Endothelial cell of umbilical vein (primary cell): ENCODE measurements at places on chromosomes 1 and 21.

GRCh38 chr1:161840363-161840762 lies 74.2 kb downstream of the ATF6 start:
- no peaks in the 10 kb centered on the region for H3K27me3 ChIP-seq
- H3K36me3 ChIP-seq, result peaks cover 2% of the 10 kb centered on the region
- DNase-seq, result no peak
- no peak overlapping the region for H3K4me3 ChIP-seq

DNA sequence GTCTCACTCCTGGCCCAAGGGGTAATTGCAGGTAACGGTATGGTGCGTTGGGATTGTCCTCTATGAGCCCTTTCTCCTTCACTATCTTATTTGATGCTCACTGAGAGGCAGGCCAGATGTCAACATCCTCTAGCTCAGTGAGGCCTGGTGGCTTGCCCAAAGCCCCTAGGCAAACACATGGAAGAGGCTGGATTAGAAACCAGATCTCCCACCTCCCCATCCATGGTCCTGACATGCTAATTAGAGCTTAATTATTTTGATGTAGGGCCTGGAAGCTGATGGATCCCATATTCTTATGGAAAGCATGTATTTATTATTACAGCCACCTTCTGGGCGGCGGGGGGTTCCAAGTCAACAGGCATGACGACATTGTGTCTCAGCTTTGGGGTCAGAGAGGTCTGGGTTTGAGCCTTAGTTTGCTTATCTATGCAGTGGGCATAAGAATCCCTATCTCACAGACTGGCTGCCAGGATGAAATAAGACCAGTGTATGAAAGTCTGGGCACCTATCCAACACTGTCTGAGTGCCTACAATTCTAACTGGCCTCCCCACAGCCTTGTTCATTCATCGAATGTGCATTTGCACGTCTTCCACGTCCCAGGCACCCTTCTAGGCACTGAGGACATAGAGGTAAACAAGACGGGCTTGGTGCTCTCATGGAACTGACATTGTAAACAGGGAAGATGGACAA lies 6.2 kb downstream of the SMPDL3B start:
- no peak for DNase-seq
- peaks cover 3% of the 10 kb centered on the region for H3K27me3 ChIP-seq
- peaks cover 7% of the 10 kb centered on the region for H3K4me1 ChIP-seq
- H3K36me3 ChIP-seq, result no peaks in the 10 kb centered on the region
- H3K4me3 ChIP-seq, result no peak overlapping the region

DNA sequence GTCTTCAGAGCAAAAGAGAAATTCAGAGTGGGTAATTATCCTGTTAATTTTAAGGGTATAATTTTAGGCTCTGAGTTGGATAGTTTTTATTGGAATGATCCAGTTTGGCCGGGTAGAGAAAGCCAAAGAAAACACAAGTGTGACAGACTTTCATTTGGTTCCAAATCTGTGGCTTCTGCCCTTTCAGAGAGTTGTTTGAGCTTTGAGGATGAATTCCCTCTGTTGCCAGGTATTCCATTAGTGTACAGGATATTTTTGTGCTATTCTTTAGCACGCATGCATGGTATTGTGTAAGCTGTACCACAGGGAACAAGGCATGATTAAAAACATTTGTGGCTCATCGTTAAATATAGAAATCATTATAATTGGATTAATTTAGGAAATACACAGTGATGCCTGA lies 384.4 kb downstream of the ADGRL2 start:
- no peak overlapping the region for H3K4me3 ChIP-seq
- H3K4me1 ChIP-seq, result no peaks in the 10 kb centered on the region
- H3K27me3 ChIP-seq, result no peaks in the 10 kb centered on the region
- DNase-seq, result no peak
- no peaks in the 10 kb centered on the region for H3K36me3 ChIP-seq

DNA sequence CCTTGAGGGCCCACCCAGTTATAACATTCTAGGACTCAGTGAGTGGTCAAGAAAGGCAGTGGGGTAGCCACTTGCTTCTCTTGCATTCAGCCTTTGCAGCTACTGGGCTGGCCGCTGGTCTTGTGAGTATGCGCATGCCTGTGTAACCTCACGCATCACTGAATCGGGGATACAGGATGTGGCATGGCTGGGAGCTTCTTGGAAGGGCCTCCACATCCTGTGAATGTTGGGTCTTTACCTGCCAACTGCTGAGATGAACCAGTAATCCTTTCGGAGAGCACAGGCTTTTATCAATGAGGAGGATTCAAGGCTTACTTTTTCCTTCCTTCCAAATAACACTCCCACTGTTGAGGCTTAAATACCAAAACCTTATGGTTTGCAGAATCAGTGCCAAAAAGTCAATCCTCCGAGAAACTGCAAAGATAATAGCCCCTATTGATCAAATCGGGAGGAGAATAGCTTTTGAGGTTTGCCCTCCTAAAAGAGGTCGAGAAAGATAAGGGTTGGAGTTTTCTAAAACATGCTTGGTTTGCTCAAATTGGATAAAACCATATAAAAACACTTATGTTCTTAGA lies 198.9 kb upstream of the UBE2U start:
- no peak overlapping the region for H3K27ac ChIP-seq
- DNase-seq, result no peak
- H3K36me3 ChIP-seq, result no peaks in the 10 kb centered on the region
- H3K4me1 ChIP-seq, result peaks cover 14% of the 10 kb centered on the region
- peaks cover 1% of the 10 kb centered on the region for H3K27me3 ChIP-seq
- H3K4me3 ChIP-seq, result no peak overlapping the region

GRCh38 chr1:226934483-226935237 lies 5.4 kb upstream of the COQ8A start:
- peaks cover 4% of the 10 kb centered on the region for H3K4me1 ChIP-seq
- H3K27me3 ChIP-seq, result no peaks in the 10 kb centered on the region
- H3K4me3 ChIP-seq, result no peak overlapping the region

GRCh38 chr1:9066945-9067807 lies 2.3 kb downstream of the SLC2A5 start:
- no peaks in the 10 kb centered on the region for H3K27me3 ChIP-seq
- H3K36me3 ChIP-seq, result no peaks in the 10 kb centered on the region
- no peak overlapping the region for H3K27ac ChIP-seq
- no peak overlapping the region for H3K4me3 ChIP-seq

DNA sequence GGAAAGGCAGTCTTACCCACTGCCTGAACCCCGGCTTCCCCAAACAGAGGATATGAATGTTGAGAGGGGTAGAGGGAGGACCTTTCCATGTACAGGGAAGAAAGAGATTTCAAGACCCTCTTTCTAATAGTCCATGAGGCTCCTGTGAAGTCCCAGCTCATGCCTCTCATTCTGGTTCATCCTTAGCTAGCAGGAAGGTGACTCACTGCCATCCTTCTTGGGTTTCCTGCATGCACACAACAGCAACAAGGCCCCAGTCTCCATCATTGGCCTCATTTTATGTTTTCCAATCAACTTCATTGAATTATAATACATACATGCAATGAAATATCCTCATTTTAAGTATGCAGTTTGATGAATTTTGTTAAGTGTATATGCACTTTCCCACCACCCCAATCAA lies 46.2 kb downstream of the SYT2 start:
- H3K36me3 ChIP-seq, result no peaks in the 10 kb centered on the region
- H3K4me1 ChIP-seq, result peaks cover 6% of the 10 kb centered on the region
- H3K27me3 ChIP-seq, result peaks cover 5% of the 10 kb centered on the region
- H3K4me3 ChIP-seq, result no peak overlapping the region

DNA sequence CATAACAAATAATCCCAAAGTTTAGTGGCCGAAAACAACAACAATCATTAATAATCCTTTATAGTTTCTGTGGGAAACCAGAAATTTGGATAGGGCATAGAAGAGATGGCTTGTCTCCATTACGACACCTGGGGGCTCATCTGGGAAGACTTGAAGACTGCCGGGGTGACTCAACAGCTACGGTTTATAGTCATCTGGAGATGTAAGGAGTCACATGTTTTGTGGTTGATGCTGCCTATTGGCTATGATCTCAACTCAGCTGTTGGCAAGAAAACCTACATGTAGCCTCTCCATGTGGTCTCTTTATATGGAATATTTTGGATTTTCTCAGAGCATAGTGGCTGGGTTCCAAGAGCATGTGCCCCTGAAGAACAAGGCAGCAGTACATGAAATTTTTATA lies 29.3 kb upstream of the TSPAN2 start:
- H3K4me3 ChIP-seq, result no peak overlapping the region
- H3K27ac ChIP-seq, result no peak overlapping the region
- no peaks in the 10 kb centered on the region for H3K4me1 ChIP-seq

DNA sequence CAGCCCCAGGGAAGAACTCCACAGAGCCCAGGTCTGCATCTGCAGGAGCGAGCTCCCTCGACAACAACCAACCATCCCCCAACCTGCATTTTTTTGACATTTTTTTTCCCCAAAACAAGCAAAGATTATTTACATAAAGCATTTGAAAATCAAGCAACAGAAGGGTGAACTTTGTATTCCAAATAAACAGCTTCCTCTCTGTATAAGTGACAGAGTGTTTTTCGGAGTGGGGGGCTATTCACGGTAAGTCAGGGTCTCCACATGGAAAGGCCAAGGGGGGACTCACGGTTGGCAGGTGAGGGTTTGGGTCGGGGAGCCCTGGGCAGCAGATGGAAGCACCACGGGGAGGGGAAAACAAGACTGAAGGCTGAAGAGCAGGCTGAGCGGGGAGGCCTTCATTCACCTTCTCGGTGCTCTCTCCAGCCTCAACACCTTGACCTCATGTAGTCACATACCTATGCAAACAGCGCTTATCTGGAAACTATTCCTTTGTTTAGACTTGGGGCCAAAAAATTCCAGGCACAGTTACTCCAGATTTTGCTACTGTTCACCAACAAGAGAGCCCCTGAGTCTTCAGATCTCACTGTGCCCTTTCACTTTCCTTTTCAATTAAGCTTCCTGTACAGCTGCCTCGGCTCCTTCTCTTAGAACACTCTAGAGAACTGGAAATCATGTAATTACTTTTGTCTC lies 27.6 kb downstream of the C2CD2 start:
- no peaks in the 10 kb centered on the region for H3K27me3 ChIP-seq
- peaks cover 13% of the 10 kb centered on the region for H3K4me1 ChIP-seq
- H3K27ac ChIP-seq, result peak overlapping the region; percentile 62
- peak overlapping the region; percentile 0 for H3K4me3 ChIP-seq
- H3K36me3 ChIP-seq, result no peaks in the 10 kb centered on the region

GRCh38 chr1:246338098-246338497 lies 169.0 kb downstream of the SMYD3 start:
- no peak overlapping the region for H3K4me3 ChIP-seq
- H3K36me3 ChIP-seq, result no peaks in the 10 kb centered on the region
- peak overlapping the region; percentile 10 for H3K27ac ChIP-seq
- no peak for DNase-seq

DNA sequence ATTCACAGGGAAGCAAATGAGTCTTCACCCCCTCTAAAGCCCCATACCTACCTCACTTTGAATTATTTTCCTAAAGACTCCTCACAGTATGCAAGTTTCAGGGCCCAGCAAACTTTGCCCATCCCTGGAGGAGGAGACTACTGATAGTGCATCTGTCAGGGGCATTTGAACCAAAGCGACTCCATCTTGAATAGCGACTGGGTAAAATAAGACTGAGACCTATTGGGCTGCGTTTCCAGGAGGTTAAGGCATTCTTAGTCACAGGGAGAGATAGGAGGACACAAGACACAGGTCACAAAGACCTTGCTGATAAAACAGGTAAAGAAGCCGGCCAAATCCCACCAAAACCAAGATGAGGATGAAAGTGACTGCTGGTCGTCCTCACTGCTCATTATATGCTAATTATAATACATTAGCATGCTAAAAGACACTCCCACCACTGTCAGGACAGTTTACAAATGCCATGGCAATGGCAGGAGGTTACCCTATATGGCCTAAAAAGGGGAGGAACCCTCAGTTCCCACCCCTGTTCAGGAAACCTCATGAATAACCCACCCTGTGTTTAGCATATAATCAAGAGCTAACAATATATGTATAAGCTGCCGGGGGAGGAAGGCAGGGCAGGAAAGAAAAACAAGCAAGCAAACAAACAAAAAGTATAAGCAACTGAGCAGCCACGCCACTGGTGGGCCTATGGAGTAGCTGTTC lies 3.3 kb upstream of the PKNOX1 start:
- H3K4me3 ChIP-seq, result no peak overlapping the region
- H3K27ac ChIP-seq, result no peak overlapping the region
- no peak for DNase-seq

GRCh38 chr1:183106166-183106565 lies 79.9 kb upstream of the LAMC2 start:
- H3K27me3 ChIP-seq, result no peaks in the 10 kb centered on the region
- no peak overlapping the region for H3K27ac ChIP-seq
- H3K4me1 ChIP-seq, result no peaks in the 10 kb centered on the region

DNA sequence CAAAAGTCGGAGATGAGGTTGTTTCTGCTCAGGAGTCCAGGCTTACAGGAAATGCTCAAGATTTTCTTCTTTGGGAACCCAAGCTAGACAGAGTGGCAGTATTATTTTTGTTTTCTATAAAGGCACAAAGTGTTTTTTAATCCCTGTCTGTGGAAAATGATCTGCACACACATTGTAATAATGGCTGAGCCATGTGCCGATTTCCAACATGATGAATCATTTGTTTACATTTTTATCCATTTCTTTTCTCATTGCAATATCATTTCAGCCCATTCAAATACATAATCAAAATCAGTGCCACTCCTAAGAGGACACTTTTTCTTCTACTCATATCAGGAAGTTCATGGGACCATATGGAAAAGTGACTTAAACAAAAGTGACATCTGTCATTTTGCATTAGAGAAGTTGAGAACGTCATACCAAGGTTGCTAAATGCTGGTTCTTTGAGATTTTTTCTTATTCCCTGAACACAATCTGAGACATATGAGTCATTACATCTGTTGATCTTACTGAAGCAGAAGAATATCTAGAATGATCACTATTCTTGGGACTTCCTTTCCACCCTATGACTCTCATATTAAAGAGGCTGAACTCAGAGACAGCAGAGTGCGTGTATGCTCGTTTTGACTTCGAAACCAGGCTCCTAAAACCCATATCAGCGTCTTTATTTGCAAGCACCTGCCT lies 44.9 kb downstream of the ACTA1 start:
- no peak for DNase-seq
- no peak overlapping the region for H3K27ac ChIP-seq
- no peaks in the 10 kb centered on the region for H3K27me3 ChIP-seq
- no peak overlapping the region for H3K4me3 ChIP-seq
- H3K4me1 ChIP-seq, result no peaks in the 10 kb centered on the region

- no peaks in the 10 kb centered on the region for H3K36me3 ChIP-seq
- peaks cover 12% of the 10 kb centered on the region for H3K4me1 ChIP-seq
- H3K27me3 ChIP-seq, result no peaks in the 10 kb centered on the region
- no peak for DNase-seq
These were observed 96.4 kb upstream of the RGS4 start for GRCh38 chr1:162972773-162973172.

DNA sequence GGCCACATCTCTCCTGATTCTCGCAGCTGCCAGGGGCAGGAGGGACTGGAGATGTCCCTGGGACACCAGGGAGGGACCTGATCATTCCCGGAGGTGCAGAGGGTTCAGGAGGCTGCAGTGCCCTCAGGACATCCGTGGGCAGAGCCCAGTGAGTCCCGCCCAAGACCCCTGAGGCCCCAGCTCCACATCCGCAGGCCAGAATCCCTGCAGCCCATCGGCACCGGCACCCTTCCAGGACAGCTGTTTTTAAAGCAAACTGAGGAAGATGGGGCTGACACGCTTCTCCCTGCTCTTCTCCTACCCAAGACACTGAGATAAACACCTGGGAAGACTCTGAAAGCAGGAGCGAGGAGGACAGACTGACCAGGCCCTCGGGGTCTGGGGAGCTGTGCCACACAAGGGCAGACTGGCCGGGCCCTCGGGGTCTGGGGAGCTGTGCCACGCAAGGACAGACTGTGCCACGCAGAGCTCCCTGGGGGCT lies 25.5 kb downstream of the SLC19A1 start:
- H3K36me3 ChIP-seq, result peaks cover 7% of the 10 kb centered on the region
- no peaks in the 10 kb centered on the region for H3K27me3 ChIP-seq
- DNase-seq, result no peak
- H3K27ac ChIP-seq, result peak overlapping the region; percentile 84
- peaks cover 21% of the 10 kb centered on the region for H3K4me1 ChIP-seq
- no peak overlapping the region for H3K4me3 ChIP-seq

- peak; percentile 56 for DNase-seq
- peaks cover 45% of the 10 kb centered on the region for H3K27me3 ChIP-seq
- H3K4me3 ChIP-seq, result no peak overlapping the region
These were observed 3.1 kb upstream of the BLACAT1 start for GRCh38 chr1:205458777-205459566.
